NCI-H2227 treated with DMSO at 0.1 percent for 48 hours (cell line): ENCODE measurements at places on chromosomes 16 and 17.

GRCh38 chr16:2484898-2485508 is 10.1 kb downstream of the TBC1D24 start:
- no peak for DNase-seq

DNA sequence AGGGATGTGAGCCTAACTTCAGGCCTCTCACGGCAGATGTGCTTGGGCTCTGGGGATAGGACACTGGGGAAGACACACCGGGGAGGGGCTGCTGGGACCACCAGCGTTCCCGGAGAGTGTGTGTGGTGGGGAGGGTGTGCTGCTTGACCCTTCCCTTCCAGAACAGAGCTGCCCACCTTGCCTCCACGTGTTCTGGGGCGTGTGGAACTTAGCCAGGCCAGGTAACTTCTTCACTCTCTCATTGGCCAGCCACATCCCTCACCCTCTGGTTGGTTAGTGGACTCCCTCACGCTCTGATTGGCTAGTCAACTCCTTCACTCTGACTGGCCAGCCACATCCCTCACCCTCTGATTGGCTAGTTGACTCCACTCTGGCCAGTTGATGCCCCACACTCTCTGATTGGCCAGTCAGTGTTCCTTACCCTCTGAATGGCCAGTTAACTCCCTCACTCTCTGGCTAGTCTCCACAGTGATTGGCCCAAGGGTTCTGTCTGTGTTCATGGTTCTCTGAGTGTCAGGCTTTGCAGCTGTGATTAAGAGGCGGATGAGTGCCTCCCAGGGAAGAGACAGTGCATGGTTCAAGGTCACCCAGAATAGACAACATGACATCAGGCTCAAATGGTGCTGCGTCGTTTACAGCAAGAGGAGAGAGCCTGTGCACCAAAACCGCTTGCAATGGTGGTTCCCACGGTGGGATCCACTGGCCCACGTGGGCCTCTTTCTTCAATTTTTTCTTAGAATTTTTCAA is 10.0 kb downstream of the TMEM235 start:
- no peak for DNase-seq

GRCh38 chr16:12010388-12011251 is 34.1 kb downstream of the SNX29 start:
- no peak for DNase-seq

DNA sequence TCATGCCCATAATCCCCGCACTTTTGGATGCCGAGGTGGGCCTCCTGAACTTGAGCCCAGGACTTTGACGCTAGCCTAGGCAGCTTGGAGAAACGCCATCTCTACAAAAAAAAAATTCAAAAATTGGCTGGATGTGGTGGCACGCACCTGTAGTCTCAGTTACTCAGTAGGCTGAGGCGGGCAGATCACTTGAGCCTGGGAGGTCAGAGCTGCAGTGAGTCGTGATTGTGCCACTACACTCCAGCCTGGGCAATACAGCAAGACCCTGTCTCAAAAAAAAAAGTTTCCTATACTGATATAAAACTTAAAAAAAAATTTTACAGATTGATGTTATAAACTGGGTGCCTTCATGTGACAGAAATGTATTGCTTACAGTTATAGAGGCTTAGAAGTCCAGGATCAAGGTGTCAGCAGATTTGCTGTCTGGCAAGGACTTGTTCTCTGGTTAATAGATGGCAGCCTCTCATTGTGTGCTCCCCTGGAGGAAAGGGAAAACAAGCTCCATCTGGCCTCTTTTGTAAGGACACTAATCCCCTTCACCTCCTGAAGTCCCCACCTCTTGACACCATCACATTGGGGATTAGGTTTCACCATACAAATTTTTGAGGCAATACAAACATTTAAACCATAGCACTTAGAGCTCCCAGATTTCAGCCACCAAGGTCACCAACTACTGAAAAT is 8.5 kb upstream of the CES3 start:
- DNase-seq = no peak

GRCh38 chr17:34725008-34725407 is 145.6 kb downstream of the TMEM132E start:
- DNase-seq = no peak

DNA sequence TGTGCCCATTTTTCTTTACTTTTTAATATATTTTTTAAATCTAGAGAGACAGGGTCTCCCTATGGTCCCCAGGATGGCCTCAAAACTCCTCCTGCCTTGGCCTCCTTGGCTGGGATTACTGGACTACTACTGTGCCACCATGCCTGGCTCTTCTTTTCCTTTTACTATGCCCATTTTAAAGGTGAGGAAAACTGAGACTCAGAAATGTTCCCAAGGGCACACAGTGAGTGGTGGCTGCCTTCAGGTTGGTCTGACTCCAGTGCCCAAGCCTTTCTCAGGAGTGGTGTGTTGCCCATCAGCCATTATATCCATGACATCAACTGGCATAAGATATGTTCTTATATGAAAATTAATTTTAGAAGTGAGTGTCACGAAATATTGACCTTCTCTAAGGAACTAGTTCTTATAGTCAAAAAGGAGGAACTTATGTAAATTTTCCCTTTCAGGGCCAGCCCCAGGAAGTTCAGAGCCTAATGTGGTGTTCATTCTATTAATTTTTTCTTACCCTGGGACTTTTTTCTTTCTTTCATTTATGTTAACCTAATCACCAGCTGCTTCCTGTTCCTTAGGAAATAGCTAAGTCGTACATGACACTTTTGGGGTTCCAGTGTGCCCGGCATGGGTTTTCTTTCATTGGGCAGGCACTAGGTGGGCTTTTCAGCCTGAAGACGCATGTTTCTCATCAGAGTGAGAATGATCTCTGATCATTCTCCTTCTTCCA is 17.9 kb upstream of the SPN start:
- no peak for DNase-seq
